Substantia nigra (tissue), 51 donors: ENCODE measurements at places on chromosomes 6 and 20.

GRCh38 chr6:10381133-10381829, 33.6 kb downstream of the TFAP2A start:
- DNase-seq = no peak

GRCh38 chr20:25206548-25206947, 11.0 kb downstream of the ENTPD6 start:
- no peak for DNase-seq

DNA sequence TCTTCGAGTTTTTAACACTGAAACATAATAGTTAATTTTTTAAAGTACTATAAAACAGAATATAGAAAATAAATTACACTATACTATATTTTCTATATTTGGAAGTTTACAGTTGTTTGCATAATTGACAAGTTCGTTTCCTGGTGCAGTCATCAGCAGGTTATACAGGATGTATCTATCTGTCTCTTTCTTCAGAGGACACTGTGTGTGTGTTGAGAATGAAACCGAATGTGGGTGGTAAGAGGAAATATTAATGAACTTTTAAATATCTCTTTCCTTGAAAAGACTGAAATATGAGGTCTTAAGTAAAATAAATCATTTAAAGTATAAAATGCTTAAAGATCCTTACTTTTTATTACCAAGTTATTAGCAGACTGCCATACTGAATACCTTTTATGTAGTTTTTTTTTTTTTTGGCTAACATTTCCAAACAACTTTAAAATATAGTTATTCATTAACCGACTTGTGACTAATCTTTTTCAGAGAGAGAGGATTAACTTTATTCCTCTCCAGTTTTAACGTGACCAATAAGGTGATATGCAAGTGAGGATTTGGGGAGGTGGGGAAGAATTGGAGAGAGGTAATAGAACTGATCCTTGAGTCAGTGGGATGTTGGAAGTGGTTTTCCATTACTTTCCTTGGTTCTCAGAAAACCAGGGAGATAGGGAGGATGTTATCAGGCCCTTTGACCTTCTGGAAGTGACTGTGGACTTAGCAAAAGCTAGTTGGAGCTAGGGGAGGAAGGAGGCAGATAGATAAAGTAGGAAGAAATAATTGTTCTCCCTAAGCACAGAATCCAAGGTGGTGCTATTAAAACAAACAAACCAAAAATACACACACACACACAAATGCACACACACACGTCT, 380.0 kb upstream of the FLRT3 start:
- no peak for DNase-seq

DNA sequence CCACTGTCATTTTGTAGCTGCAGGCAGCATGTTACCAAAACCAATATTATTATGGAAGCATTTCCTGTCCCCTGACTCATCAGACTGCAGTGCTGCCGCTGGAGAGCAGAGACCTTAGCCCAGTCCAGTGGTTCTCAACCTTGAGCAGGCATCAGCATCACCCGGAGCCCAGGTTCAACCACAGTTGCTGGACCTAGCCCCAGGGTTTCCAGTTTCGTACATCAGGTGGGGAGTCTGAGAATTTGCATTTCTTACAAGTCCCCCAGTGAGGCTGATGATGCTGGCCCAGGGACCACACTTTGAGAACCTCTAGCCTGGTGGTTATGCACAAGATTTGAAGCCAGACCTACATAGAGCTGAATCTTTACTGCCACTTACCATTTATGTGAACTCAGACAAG, 47.3 kb downstream of the LY86 start:
- DNase-seq = no peak

GRCh38 chr6:153949616-153950015, 89.4 kb upstream of the OPRM1 start:
- DNase-seq = no peak

GRCh38 chr6:46476301-46476700, 14.9 kb downstream of the RCAN2 start:
- DNase-seq = no peak

- no peak for DNase-seq
These were observed 9.3 kb downstream of the DLL1 start for GRCh38 chr6:170281331-170282292.

DNA sequence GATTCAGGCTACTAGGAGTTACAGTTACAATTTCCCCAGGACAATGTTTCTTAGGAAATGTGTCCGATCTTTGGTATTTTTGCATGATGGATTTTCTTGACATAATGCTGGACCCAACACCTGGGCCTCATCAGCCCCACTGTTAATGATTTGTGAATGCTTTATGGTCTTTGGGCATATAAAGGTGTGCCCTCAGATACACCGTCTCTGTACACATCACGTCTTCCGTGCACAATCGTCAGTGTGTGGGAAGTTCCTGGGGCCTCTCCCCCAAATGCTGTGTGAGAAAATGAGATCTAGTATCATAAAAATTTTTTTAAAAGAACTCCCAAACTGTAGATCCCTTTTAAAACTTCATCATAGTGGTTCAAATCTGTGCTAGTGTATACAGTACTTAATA, 373.2 kb upstream of the ID4 start:
- no peak for DNase-seq

- DNase-seq = no peak
These were observed 635.0 kb upstream of the AGPAT4 start for GRCh38 chr6:161908872-161909271.

GRCh38 chr6:20467437-20467836, 65.8 kb downstream of the E2F3 start:
- DNase-seq = no peak

GRCh38 chr6:18242062-18242851, 22.1 kb downstream of the DEK start:
- no peak for DNase-seq

DNA sequence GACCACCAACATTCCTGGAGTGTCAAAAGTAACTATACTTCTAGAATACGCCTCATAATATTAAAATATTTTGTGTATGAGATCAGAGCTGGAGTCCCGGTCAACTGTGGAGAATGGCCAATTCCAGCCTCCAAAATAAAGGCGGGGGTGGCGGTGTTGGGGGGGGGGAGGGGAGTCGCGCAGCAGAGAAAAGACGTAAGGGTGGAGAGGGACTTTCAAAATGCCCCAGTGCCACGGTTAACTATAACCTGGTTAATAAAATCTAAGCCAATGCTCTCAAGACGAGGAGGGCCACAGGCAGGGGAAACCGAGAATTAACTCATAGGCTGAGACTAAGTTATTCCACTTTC, 1.3 kb downstream of the NUP153 start:
- no peak for DNase-seq

- DNase-seq = no peak
These were observed 46.1 kb downstream of the SLC35B3 start for GRCh38 chr6:8389036-8389818.

DNA sequence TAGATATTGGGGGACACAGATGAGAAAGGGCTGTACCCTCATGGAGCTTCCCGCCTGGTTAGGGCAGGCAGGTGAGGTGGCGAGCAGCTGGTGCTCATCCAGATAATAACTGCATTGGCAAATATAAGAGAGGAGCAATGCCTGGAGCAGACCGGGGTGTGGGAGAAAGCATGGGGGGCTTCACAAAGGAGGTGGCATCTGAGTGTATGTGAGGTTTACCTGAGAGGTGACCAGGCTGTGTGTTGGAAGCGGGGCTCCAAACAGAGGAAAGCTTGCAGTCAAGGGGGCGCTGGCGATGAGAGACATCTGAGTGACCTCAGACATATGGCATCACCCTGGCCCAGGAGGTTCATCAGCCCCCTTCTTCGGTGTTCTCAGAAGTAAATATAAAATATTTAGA, 72.1 kb upstream of the PMEPA1 start:
- DNase-seq = no peak

DNA sequence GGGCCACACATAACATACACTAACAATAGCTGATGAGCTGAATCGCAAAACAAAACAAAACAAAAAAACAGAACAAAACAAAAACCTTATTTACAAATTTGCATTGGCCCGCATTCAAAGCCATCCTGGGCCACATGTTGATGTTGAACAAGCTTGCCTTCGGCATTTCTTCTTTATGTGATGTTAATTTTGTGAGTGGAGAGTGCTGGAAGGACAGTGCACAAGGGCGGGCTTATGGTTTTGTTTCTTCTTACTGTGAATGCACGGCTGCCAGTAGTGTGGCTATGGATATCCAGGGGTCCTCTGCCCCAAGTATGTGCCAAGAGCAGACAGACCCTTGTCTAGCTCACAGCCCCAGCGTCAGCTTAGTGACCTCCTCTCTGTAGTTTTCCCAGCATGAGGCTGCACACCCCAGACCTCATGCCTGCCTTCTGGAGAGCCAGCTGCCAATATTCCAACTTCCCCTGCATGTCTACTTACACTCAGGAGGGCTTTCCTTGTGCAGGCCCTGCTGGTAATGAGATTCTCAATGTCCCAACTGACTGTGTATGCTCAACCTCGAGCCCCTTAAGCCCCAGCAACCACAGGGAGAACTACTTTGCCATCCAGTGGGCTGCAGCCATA, 24.9 kb downstream of the ZNF292 start:
- DNase-seq = no peak

GRCh38 chr6:168992446-168993144, 261.1 kb downstream of the THBS2 start:
- DNase-seq = no peak

GRCh38 chr20:24630486-24631172, 161.2 kb downstream of the SYNDIG1 start:
- DNase-seq = no peak

- DNase-seq = no peak
These were observed 294.0 kb downstream of the CLIC5 start for GRCh38 chr6:45721665-45722064.

- no peak for DNase-seq
These were observed 35.6 kb downstream of the B4GALT5 start for GRCh38 chr20:49677777-49678758.
